ENCODE measurements at places on chromosomes 2 and 18.

- DNase-seq: no peak
Observed at GRCh38 chr18:74286856-74287255, 4.9 kb downstream of the CYB5A start.

DNA sequence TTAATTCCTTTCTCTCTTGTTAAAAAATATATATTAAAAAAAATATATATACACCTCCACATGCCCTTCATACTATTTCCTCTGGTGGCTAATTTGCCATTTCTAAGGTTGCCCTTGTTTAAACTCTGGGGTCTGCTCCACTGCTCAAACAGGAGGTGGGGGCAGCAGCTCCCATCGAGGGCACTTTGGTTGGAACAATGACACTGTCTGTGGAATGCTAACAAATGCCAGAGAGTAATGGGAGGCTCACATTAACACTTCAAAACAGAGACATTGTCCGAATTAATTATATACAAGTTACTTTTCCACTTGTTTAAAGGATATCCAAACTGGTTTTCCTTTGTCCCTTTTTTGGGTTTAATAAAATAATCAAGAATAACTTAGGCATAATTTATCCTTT lies 58.8 kb upstream of the CD302 start:
- DNase-seq: no peak

DNA sequence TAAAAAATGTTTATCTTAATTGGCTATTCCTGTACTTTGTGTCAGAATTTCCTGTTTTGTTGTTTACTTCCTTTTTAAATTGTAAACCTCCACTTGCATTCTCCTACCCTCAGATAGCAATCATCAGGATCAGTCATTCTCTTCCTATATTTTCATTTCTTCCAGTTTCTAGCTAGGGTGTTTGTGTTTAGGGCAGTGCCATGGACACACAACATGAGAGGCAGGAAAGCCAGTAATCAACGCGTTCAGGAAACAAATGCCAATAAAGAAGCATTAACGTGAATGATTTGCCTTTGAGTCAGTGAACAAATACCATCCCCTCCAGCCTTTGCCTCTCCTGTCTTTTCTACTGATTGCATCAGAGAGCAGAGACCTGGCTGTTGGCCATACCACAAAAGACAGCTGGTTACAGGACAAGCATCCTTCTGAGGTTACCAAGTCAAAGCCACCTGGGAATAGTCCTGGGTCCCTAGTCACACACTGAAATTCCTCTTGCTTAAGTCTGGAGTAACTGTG lies 56.7 kb upstream of the FHL2 start:
- DNase-seq: peak; percentile 56

- no peak for DNase-seq
Observed at GRCh38 chr18:5159080-5159479, 38.0 kb downstream of the AKAIN1 start.

GRCh38 chr2:239845968-239846367 lies 179.2 kb downstream of the NDUFA10 start:
- DNase-seq: no peak

- DNase-seq: no peak
Observed at GRCh38 chr2:173647681-173648311, 293.1 kb downstream of the CDCA7 start.

DNA sequence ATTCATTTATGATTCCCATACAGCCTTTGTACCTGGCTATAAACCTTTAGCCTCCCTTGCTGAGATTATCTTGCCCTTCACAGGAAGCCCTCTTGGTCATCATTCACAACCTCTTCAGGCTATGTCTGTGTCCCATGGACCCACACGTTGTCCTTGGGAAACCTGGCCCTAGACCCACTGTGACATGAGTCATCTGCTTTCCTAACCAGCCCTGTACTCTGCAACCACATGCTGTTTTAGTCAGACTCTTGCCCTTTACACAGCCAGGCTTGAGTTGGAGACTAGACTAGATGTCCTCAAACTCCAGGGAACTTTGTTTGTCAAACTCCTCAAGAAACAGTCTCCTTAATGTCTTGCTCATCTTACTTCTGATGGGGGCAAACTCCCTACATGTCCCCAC lies 229.3 kb upstream of the ZSWIM2 start:
- DNase-seq: no peak

DNA sequence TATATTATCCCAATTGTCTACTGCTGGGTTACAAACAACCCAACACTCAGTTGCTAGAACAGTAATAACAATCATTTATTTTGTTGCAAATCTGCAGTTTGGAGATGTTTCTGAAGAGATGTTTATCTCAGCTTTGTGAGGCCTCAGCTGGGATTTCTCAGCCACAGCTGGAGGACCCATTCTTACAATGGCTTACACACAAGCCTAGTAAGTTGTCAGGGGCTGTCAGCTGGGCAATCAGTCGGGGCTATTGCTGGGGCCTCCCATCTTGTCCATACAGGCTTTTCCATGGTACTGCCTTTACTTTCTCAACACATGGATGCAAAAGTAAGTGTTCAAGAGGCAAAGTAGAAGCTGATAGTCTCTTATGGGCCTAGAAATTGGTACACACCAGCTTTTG lies 491.7 kb upstream of the NXPH2 start:
- no peak for DNase-seq

DNA sequence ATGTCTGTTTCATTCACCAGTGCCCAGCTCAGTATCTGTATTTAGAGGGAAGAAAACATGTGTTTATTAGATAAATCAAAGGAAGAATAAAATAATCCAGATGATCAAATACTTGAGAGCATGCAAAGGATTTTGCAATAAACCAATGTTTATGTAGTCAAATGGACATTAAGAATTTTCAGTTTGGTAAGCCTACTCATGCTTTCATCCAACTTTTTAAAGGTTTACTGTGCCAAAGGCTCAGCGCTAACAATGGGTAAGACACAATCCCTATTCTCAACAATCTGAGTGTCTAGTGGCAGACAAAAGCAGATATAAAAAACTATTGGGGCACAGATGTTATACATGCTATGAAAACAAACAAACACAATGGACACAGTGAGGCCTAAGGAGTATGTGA lies 26.3 kb downstream of the GRB14 start:
- no peak for DNase-seq

- DNase-seq: no peak
Observed at GRCh38 chr18:10139783-10140410, 226.1 kb downstream of the VAPA start.

DNA sequence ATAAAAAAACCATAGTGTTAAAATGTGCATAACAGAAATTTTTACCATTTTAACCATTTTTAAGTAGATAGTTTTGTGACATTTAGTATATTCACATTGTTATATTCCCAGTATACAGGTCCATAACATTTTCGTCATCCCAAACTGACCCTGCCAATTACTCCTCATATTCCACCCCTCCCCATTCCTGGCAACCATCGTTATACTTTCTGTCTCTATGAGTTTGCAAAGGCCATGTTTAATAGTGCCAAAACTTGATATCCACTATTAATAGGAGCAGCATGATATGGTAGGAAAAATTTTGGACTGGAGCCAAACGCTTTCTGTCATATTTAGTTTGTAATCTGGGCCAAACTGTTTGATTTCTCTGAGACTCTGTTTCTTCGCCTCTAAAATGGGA lies 30.9 kb downstream of the PLCL1 start:
- DNase-seq: no peak

GRCh38 chr2:26770986-26771586 lies 7.0 kb downstream of the SLC35F6 start:
- DNase-seq: peak; percentile 56

DNA sequence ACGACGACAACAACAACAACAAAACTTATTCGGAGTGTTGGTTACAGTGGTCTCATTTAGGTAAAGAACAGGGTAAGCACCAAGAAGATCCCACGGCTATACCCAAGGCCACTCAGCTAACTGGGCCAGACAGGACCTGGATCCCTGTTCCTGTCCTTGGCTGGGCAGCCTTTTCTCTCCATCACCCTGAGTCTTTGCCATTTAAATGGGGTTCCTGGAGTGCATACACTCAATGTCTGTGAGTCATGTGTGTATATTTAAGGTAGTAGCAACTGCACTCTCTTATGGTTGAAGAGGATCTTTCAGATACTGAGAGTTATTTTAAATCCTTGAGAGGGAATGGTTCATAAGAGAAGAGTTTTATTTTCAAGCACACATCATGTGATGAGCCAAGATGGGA lies 35.3 kb downstream of the ADCYAP1 start:
- DNase-seq: no peak

GRCh38 chr18:50563376-50563775 lies 3.5 kb downstream of the MAPK4 start:
- DNase-seq: no peak

GRCh38 chr2:135179689-135180088 lies 127.6 kb downstream of the RAB3GAP1 start:
- DNase-seq: no peak

DNA sequence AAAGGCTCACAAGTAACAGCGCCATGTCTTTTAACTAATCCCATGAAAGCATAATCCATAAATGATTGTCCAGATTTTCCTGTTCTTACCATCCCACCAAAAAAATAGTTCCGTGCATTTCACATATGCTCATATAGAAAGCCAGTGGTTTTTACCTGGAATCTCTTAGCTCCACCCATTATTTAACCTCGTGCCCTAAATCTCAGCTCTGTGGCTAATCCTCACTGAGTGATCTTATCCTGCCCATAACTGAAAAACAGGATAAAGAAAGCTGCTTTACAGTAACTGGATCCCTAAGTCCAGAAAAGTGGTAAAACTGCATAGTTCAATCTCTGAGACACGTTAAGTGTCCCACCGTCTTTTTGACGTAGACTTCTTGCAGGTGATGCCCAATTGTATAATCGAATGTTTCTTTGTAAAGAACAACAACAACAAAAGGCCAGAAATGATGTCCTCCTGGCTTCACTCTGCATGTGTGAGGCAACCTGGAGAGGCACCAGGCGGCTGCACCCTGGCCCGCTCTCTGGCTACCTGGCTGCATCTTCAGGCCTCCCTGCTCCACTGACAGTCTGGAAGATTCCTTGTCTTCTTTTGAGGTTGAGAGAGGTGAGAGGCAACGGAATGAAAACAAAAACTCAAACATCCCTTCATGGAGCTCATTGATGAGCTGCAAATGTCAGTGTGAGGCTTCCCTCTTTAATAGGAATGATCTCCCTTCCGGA lies 38.6 kb downstream of the FEZ2 start:
- DNase-seq: no peak

GRCh38 chr18:1104181-1104881 lies 199.7 kb downstream of the ADCYAP1 start:
- DNase-seq: no peak

GRCh38 chr2:227368574-227368973 lies 10.5 kb downstream of the TM4SF20 start:
- DNase-seq: no peak

- DNase-seq: no peak
Observed at GRCh38 chr2:33131749-33132148, 185.0 kb downstream of the LTBP1 start.

DNA sequence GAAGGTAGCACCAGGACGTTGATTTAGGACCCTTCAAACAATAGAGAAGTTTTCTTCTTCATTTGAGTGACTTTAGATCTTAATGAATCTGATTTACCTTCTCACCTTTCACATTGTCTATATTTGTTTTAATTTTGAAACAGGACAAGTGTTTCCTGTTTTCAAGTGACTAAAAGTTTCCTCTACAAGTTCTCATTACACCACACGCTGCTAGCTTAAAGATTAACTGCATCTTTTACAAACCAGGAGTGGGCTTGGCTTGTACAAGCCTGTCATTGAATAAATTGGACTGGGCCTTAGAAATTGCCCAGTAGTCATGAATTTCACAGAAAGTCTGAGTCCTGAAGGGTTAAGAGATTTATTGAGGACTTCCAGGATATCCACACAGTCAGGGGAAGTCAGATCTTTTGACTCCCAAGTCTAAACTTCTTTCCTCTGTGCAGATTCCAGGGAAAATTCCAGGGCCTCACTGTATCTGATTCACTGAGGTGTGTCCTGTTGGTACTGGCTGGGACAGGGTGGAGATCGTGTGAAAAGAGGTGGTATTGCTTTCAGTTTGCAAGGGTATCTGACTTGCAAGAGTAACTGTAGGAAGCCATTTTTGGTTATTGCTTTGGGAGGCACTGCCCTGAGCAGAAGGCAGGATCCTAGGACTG lies 3.4 kb downstream of the SGPP2 start:
- DNase-seq: no peak

- no peak for DNase-seq
Observed at GRCh38 chr2:5125017-5125730, 567.0 kb upstream of the SOX11 start.

- no peak for DNase-seq
Observed at GRCh38 chr2:45011621-45012602, 2.7 kb upstream of the SIX2 start.

DNA sequence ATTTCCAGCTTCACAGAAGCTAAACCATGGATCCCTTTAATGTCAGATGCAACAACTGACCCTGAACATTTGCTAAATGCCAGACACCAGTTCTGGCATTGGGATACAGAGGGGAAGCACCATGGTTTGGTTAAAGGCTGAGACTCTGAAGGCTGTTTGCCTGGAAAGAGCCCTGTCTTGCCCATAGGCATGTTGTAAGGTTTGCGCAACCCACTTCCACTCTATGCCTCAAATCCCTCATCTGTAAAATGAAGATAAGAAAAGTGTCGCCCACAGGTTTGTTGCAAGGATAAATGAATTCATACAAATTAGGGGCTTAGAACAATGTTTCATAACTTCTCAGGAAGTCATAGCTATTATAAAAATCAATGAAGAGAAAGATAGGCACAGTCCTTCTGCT lies 380.9 kb upstream of the GYPC start:
- no peak for DNase-seq

GRCh38 chr2:112583497-112584133 lies 794 bp upstream of the CHCHD5 start:
- no peak for DNase-seq

GRCh38 chr2:160427629-160428404 lies 65.8 kb downstream of the RBMS1 start:
- no peak for DNase-seq

DNA sequence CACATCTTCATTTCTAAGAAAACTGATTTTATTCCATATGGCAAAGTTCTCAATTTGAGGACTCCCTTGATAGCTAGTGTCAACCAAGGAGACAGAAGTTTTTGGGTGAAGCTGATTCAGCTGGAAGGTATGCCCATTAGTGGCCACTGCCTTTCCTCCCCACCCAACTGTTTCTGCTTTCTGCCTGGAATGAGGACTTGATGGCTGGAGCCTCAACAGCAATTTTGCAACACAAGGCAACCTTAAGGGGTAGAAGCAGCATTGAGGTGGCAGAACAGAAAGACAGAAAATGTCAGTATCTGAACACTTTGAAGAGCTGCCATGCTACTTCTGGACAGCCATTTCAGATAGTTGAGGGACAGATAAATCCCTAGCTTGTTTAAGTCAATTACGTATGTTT lies 47.0 kb downstream of the INHBB start:
- DNase-seq: no peak

DNA sequence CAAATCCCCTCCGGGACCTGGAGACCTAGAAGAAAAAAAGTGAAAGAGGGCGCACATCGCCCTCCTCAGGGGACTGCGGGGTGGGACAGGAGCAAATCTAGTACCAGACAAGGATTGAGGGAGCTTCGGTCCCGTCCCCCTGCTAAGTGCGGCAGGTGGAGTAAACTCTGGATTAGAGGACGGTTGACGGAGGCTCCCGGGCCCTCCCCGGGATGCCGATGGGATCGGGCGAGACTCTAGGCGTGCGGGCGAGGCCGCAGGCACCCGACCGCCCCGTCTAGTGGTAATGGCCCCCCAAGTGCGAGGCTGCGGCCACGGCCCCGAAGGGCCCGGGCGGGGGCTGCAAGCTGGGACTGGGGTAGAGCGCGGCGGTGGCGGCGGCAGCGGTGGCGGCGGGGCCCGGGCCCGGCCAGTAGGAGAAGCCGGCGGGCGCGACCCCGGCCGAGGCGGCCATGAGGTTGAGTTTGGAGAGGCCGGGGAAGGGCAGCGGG lies 3.5 kb downstream of the FEV start:
- DNase-seq: no peak
